GM12892 (cell line): ENCODE measurements at places on chromosomes 13 and 19.

- no peak for DNase-seq
These were observed 114.0 kb downstream of the UQCRFS1 start for GRCh38 chr19:29098863-29099481.

- DNase-seq, result no peak
These were observed 65.6 kb downstream of the RBM26 start for GRCh38 chr13:79340490-79340889.

GRCh38 chr19:388691-389090 is 20.3 kb downstream of the C2CD4C start:
- DNase-seq, result no peak

GRCh38 chr13:79384022-79384610 is 21.9 kb downstream of the RBM26 start:
- no peak for DNase-seq

DNA sequence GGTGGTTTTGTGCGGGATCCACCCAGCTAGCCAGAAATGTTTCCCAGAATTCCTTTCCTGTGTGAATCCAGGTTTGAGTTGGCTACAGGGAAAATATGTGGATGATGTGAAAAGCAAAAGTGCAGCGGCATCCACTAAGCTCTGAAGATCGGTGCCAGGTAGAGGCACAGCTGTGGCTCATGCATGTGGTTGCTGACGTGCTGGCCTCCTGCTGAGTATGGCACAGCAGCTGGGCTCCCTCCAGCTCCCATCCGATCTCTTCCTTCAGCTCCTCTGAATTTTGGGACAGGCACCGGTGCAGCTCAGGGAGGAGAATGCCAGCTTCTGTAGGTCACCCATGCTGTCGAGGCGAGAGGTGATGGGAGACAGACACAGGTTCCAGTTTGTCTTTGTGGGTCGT is 84.0 kb upstream of the GSX1 start:
- no peak for DNase-seq

DNA sequence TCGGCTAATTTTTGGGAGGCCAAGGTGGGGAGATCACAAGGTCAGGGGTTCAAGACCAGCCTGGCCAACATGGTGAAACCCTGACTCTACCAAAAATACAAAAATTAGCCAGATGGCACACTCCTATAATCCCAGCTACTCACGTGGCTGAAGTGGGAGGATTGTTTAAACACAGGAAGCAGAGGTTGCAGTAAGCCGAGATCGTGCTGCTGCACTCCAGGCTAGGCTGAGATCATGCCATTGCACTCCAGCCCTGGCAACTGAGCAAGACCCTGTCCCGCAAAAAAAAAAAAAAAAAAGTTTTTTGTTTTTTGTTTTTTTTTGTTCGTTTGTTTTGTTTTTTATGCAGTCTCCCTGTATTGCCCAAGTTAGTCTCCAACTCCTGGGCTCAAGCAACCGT is 21.2 kb downstream of the MAST1 start:
- DNase-seq, result no peak

- DNase-seq, result no peak
These were observed 11.8 kb downstream of the IFNL1 start for GRCh38 chr19:39307822-39308530.

- no peak for DNase-seq
These were observed 160.0 kb downstream of the DCT start for GRCh38 chr13:94319501-94319900.

DNA sequence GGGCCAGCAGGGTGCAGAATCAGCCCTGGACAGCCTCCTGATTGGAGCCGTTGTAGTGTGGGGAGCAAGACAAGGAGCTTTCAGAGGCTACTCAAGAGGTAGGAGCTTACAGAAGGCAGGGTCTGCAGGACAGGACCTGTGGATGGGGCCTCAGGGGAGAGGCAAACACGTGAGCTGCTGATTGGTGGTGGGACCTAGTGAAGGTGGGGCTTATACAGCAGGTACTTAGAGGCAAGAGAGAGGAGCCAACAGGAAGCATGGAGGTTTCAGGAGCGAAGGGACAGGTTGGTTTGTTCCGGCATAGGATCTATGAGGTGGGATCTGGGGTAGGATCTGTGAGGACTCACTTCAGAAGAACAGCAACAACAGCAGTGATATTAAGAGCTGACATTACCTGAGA is 32.4 kb downstream of the ZSWIM4 start:
- no peak for DNase-seq

DNA sequence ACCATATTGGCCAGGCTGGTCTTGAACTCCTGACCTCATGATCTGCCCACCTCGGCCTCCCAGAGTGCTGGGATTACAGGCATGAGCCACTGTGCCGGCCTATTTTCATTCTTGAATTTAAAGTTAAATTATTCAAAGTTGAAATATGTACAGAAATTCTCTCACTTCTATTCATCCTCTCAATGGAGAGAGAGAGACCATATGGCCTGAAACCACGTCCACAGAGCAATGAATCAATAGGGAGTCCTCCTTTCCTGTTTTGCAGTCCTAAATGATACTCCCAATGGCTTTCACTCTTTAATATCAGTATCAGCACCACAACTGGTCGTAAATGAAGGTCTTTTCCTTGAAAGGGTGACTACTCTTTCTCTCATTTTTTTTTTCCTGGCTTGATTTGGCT is 30.5 kb upstream of the KCTD4 start:
- no peak for DNase-seq

GRCh38 chr19:13689085-13689484 is 75.2 kb upstream of the MRI1 start:
- no peak for DNase-seq

GRCh38 chr13:113656831-113657671 is 947 bp downstream of the ATP4B start:
- no peak for DNase-seq

- no peak for DNase-seq
These were observed 10.6 kb downstream of the TRIP10 start for GRCh38 chr19:6750062-6750461.

DNA sequence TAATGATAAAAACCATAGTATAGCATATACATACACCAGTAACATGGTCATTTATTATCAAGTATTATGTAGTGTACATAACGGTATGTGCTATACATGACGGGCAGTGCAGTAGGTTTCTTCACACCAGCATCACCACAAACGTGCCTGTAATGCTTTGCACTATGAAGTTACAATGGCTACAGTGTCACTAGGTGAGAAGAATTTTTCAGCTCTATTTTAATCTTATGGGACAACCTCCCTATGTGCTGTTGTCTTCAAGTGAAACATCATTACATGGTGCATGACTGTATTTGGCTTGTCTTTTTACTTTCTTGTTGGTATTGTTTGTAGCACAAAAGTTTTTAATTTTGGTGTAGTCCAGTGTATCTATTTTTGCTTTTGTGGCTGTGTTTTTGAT is 18.7 kb downstream of the CDK8 start:
- no peak for DNase-seq

GRCh38 chr13:67223742-67224141 is 6.4 kb downstream of the PCDH9 start:
- no peak for DNase-seq

- DNase-seq, result no peak
These were observed 83.9 kb upstream of the IRS2 start for GRCh38 chr13:109870274-109870673.

DNA sequence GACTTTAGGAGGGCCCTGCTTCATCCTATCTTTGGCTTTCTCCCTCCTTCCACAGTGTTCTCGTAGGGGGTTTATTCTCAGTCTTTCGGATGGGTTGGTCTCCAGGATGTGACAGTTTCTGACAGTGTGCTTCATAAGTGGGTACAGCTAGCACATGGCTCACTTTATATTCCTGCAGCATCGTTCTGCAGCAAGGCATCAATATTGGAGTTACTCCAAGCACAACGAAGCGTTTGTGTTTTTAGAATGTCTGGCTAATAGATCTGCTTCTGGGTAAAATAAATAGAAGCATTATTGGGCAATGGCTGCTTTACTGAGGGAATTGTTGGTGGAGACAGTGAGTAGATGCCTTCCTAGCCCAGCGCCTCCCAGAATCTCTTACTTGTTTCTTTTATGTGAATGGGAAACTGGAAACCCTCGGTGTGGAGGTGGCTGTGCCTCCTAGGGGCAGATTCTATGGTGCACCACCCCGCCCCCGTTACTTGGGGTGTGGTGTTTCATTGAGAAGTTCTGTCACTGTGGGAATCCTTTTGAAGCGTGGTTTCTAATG is 2.0 kb downstream of the FARP1 start:
- DNase-seq, result no peak

DNA sequence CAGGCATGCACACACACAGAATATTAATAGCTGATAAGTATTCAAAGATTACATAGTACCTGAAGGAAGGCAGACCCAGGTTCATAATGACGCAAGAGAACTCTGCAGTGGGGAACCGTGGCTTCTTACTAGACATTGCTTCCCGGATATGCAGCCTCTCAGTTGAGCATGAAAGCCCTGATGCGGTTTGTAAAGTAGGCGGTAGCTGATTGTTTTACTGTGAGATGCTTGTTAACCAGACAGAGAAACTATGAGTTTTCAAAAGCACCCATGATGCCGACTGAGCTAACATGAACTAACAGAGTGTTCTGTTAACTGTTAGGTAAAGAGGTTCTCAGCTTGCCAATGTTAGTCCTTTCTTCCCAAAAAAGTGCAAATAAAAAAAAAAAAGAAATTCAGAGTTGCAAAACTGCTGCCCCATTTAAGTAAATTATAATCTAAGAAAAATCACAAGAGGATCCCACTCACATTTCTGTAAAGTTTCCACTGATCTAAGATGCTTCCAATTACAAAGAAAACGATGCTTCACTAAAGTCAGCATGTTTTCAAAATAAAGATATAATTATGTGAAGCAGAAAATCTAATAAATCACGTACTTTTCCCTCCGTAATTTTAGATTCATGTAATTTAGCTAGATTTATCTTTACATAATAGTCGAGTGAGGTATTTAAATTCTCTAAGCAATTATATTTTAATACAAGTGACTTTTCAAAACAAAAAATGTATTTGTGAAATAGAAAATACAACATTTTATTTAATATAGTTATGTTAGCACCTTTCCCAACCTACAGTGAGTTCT is 2.2 kb downstream of the FLT1 start:
- DNase-seq, result no peak

DNA sequence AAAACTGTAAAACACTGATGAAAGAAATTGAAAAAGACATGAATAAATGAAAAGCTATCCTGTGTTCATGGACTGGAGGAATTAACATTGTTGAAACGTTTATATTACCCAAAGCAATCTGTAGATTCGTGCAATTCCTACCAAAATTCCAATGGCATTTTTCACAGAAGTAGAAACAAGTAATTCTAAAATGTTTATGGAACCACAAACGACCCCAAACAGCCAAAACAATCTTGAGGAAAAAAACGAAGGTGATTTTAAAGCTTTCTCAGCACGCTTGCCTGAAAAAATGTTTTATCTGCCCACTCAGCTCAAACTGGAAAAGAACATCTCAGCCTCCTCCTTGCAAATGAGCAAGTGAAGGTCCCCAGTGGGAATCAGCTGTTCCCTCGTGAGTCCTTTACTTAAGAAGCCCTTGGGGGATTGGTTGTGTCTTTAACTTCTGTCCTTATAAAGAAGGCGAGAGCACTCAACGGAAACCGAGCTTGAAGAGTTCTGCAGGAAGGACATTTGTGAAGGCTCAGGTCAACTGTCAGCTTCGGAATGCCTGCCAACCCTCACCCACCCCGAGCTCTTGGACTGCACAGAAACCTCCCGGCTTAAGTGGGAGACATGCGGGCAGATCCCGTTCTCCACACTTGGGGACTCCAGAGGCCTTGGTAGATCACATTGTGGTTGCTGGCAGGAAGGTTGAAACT is 256.0 kb upstream of the IRS2 start:
- DNase-seq, result no peak

DNA sequence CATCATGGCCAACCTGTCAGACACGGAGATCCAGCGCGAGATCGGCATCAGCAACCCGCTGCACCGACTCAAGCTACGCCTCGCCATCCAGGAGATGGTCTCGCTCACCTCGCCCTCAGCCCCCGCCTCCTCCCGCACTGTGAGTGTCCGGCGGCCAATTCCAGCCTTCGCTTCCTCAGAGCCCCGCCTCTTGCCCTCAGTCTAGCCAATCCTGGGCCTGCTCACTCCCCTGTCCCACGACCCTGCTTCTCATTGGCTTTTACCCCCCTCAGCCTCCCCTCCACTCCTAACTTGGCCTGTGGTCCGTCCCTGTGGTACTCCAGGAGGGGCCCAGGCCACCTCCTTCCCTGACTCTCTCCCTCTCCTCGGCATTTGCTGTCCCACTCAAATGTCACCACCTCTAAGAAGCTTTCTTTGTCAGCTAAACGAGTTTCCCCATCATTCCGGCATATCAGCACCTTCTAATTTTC is 12.3 kb downstream of the HRC start:
- no peak for DNase-seq

DNA sequence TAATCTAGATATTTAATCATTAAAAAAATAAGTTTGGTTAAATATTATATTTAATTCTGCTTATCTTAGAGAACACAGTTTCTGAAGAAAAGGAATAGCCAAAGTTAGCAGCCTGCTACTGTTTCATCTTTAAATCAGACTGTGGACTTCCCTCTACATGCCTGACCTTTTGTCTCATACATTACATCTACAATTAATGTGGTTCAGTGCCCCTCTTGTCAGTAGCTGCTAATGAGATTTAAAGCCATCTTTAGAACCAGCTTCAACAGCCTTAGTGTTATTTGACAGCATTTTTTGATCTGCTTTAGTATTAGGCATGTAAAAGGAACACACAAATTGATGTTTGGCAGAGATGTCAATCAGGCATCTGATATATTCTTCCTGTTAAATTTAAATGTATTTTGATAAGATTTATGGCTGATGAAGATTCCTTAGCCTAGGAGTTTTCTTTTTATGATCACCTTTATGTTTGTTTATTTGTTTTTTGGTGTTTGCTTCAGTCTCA is 1925.8 kb upstream of the PRR20A start:
- no peak for DNase-seq

DNA sequence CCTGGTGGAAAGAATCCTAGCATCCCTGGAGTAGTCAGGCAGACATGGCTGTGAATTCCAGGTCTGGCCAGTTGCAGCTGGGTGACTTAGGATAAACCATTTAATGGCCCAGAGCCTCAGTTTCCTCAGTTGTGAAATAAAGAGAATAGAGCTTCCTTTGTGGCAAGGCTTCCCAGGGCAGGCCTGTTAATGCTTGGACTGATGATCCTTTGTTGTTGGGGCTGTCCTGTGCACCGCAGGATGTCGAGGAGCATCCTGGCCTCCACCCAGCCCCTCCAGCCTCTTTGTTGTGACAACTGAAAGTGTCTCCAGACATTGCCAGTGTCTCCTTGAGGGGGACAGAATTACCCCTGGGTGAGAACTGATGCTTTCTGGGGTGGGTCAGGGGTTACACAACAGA is 16.3 kb downstream of the LYL1 start:
- no peak for DNase-seq

DNA sequence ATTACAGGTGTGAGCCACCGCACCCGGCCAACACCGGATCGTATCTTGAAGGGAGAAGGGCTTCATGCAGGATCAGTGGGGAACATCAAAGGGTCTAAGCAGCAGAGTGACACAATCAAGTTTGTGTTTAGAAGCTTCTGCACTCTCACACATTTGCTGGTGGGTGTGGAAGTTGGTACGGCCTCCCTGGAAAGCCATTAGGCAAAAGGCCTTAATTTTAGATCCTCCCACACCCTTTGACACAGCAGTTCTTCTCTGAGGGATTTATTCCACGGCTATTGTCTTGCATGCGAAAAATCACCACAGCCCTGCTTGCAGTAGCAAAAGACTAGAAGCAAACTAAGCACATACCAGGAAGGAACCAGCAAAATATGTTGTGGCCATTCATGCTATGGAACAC is 18.3 kb upstream of the SLC1A5 start:
- DNase-seq, result no peak
